ENCODE measurements at places on chromosomes 1 and 21.

GRCh38 chr1:57982852-57983251, 559.0 kb upstream of the DAB1 start:
- no peak for DNase-seq

- no peak for DNase-seq
Measured at GRCh38 chr1:225695578-225696337, 42.8 kb upstream of the ENAH start.

DNA sequence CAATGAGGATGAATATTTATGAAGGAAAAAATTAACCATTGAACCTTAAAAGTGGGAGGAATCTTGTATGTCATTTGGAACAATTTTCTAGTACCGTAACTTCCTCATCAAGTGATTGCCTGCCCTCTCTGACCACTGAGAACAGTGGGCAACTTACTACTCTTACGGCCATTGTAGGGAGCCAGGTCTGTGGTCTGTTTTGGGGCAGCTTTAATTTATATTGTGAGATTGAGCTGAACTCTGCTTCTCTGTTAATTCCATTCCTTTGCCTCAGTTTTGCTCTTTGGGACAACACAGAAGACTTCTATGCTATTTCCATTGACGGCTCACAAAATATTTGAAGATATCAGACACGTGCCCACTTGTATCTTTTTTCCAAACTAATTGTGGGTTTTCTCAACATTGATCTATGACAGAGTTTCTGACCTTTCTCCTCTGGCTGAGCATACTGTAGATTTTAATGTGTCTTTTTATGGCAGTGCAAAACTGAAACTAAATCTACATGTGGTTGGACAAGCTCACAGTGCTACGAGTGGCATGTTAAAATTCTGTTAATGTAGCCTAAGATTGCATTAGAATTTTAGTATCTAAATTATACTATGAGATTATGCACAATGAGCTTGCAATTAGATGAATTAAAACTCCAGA, 27.8 kb upstream of the ZNF281 start:
- DNase-seq, result no peak

DNA sequence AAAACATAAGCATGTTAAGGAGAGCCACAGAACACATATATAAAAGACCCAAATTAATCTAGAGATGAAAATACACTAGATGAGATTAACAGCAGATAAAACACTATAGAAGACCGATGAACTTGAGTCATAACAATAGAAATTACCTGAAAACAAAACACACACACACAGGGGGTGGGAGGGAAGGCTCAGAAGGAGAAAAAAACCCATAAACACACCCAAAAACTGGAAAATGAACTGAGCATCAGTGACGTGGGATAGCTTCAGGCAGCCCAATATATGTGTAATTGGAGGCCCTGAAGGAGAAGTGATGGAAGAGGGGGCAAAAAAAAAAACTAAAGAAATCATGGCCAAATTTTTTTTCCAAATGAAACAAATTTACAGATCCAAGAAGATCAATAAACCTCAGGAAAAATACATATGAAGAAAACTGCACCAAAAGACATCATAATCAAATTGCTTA, 11.4 kb downstream of the ALDH9A1 start:
- no peak for DNase-seq

GRCh38 chr21:44296916-44297315, 2.9 kb upstream of the PFKL start:
- no peak for DNase-seq

DNA sequence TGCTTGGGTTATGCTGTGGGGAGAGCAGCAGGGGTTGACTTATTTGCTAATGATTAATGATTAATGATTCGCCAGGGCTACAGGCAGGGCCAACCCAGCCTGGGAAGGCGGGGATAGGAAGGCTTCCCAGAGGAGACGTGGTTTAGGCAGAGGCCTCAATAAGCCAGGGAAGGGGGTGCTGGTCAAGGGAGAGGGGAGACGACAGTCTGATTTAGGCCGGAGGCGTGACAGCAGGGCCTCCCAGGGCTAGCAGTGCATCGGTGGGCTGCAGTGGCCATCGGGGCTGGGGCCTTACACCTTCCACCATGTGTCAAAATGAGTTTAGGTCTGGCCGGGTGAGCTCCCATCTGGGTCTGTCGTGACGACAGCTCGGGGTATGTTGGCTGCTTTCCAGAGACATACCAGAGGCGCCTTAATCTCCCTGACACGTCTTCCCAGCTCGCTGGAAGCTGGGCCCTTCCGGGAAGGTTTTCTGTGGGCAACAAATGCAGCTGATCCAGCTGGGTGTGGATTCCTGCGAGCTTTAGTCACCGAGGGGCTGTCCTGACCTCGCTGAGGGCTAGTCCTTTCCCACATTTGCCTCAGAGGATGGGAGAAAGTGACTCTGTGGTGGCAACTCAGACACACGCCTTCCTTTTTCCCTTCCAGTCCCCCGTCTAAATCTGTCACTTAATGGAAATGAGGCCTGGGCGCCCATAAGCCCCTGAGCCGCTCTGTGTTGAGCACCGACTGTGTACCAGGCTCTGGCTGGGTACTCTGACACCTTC, 3.7 kb upstream of the SLC1A7 start:
- no peak for DNase-seq

DNA sequence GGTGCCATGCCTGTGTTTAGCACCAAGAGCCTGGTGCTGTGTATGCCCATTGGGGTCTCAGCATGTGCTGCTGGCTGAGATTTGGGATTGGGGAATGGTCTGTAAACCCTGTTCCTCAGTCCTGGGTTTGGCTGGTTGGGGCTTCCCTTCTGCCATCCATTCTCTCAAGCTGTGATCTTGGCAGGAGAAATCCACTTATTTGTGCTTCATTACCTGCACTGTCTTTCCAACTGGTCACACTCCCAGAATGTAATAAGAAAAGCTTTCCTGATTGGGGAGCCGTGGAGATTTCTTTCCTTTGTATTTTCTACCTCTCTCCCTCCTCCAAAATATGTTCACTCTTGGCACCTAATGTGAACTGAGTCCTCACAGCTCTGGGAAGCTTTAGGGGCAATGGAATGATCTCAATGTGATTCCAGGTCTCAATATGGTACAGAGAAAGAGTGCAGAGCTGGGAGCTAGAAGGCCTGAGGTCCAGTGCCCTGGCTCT, 23.0 kb upstream of the KCNA10 start:
- no peak for DNase-seq

DNA sequence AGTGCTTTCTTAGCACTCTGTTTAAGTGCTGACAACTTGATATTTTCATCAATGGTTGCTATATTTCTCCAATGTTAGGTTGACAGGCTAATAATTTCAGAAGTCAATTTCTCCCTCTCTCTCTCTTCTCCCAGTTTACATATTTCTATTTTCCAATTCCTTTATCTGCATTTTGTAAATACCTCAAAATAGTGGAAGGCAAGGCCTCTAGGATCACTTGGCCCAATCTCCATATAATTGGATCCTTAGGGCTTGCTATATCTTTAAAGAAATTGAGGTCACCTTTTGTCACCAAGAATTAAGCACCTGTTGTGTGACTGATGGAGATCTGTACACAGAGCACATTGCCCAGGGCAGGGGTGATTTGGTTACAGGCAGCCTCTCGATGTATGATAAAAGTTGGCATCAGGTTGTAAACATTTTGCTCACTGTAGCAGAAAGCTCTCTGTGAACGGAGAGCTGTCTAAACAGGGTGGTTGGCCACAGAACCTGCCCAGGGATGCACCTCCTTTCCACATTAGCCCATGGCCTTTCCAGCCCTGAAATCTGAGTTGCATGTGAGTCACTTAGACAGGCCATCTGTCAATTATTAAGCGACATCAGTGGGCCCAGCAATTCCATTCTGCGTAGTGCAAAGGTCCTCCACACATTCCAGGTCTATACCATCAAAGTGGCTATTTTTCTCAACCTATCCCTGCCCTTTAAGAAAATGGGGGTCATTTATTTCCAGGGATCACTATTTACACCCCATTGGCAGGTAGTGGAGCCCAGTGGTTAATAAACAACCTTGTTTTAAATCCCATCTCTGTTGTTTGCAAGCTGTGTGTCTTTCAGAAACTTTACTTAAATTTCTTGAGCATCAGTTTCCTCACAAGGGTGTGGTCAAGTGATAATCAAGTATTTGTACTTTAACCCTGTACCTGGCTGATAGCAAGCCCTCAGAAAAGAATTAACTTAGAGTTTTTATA, 29.1 kb upstream of the IRF2BP2 start:
- DNase-seq, result no peak

Data from effector memory CD4-positive, alpha-beta T cell (primary cell).